ENCODE measurements at places on chromosomes 6 and 20.
A peak's percentile ranks its signal among the peaks of the same experiment; 100 is the strongest.

DNA sequence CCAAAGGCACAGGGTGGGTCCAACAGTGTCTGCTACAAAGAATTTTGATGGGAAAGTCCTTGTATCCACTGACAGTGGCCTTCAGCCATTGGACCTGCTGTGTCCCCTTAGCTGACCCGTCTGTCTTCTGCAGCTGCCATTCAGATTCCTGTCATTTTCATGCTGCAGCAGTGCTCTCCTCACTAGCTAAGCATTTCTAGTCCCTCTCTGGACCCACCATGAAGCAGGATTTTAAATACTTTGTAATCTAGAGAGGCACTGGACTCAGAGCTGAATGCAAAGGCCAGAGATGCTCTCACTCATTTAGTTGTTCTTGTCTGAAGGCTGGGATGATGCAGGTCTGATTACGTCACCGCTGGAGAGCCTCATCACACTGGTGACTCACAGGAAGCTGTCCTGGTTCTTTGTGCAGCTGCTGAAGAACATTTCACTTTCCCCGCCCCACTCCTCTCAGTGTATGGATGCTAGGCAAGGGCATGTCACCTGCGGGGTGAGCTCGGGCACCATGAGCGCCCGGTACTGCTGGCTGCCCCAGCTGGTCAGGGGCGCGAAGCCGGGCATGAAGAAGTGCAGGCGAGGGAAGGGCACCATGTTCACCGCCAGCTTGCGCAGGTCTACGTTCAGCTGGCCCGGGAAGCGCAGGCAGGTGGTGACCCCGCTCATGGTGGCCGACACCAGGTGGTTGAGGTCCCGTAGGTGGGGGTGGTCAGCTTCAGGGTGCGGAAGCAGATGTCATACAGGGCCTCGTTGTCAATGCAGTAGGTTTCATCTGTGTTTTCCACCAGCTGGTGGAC, 19.4 kb upstream of the TUBB2A start:
- peak; percentile 58 for DNase-seq

GRCh38 chr20:54092021-54092420, 21.6 kb upstream of the BCAS1 start:
- DNase-seq, result no peak

GRCh38 chr6:137362878-137363804, 131.1 kb downstream of the OLIG3 start:
- no peak for DNase-seq

DNA sequence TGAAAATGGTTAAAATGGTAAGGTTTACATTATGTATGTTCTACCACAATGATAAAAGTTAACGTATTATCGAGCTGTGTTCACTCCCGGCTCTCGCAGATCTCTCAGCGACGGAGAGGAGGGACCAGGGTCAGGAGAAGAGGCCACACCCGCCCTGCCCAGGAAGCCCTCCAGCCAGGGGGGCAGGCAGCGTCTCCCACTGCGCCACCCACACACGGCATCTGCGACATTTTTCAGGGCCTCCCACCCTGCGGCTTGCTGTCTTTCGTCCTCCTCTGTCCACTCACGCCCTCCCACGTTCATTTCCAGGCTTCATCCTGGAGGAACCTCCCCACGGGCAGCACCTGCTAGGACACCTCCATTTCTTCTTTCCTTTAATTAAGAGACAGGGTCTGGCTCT, 43.3 kb downstream of the ZBTB46 start:
- DNase-seq, result no peak

DNA sequence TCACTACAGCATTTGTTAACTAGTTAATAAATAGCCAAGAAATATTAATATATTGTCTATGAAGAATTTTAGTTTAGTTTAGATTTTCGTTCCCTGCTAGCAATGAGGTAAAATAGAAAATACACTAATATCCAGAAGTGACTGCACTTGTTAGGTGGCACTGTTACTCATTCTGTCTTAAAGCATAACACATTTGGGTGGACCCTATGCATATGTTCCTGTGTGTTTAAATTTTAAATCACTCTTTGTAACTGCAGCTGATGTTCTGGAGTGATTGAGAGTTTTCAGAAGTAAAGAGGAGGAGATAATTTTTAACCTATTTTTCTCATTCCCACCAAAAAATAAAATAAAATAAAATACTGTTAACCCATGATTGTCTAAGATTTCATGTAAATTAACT, 73.9 kb upstream of the SOX4 start:
- no peak for DNase-seq

DNA sequence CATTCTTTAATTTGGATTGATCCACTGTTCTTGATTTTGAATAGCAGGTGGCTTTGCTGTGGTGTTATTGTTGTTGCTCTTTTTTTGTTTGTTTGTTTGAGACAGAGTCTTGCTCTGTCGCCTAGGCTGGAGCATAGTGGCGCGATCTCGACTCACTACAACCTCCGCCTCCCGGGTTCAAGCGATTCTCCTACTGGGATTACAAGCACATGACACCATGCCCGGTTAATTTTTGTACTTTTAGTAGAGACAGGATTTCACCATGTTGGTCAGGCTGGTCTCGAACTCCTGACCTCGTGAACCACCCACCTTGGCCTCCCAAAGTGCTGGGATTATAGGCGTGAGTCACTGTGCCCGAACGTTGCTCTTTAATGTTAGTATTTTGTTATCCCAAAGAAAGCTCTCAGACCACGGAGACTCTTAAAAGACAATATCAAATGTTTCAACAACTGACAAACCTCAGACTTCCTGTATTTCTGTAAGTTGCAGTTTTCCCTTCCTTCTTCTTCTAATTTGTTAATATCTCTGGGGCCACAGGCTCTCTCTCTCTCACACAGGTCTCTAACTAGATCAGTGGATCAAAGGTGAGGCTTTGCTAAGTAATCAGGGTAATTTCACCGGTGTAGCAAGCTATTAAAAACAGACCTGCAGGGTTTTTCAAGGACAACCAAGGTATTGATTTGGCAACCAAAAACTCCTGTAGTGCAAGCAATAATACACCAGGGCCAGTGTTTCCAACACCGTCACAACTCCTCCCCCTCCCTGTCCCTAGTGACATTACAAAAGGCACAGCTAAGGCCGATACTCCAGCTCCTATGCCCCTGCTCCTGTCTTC, 48.8 kb upstream of the ZNF217 start:
- peak; percentile 78 for DNase-seq

GRCh38 chr6:87066449-87067333, 28.2 kb downstream of the CGA start:
- peak; percentile 79 for DNase-seq

DNA sequence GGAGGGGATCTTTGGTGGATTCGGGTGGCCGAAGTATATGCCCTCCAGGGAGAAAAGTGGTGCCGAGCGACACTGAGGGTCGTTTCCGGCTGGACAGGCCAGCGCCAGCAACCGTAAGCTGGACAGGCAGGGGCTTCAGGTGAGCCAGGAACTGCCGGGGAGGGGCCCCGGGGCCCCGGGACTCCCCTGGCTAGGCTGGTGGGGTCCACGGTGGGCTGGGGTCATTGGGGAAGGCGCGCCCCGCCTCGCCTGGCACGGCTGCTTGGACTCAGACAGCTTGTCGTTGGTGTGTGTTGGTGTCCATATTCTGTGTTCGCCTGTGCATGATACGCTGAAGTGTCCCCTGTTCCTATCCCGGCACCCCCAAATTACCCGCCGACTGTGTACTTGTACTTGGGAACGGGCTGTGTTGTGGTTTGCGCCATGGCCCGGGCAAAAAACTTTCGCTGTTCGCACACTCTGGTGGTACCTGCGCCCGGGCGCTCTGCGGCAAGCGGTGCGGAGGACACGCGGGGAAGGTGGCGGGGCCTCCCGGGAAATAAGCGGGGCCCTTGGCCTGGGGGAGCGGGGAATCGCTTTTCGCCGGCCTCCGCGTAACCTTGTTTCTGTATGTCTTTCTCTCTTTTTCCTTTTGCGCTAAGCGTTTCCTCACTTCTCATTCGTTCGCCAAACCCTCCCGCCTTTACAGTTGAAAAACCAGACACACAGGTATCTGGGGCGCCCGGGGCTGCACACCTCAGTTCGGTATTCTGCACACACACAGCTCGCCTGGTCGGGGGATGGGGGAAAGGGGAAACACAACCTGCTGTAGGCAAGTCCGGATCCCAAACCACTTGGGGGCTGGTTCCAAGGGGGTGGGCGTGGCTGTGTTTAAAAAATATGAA, 3.2 kb downstream of the GNAS start:
- DNase-seq, result no peak

GRCh38 chr6:25173951-25174474, 105.2 kb upstream of the CARMIL1 start:
- DNase-seq, result no peak

DNA sequence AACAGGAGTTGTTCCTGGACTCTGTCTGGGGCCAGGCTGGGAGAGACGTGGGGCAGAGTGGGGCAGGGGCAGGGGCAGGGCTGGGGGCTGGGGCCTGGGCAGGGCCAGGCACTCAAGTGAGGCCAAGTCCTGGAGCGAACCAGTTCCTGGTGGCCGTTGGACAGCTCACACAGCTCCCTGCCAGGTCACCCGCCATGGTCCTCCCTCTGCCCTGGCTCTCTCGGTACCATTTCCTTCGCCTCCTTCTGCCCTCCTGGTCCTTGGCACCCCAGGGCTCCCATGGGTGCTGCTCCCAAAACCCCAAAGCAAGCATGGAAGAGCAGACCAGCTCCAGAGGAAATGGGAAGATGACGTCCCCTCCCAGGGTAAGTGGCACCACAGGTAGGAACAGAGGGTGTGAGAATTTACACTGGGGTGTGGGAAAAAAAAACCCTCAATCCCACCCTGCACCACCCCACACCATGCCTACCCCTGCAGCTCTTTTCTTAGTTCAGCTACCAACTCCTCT, at the start of gene MCCD1:
TSS of gene MCCD1 (plus strand) at position 142 of the 508 bp plus-strand sequence. CDS start at position 195, 53 bp downstream.
- DNase-seq, result no peak

DNA sequence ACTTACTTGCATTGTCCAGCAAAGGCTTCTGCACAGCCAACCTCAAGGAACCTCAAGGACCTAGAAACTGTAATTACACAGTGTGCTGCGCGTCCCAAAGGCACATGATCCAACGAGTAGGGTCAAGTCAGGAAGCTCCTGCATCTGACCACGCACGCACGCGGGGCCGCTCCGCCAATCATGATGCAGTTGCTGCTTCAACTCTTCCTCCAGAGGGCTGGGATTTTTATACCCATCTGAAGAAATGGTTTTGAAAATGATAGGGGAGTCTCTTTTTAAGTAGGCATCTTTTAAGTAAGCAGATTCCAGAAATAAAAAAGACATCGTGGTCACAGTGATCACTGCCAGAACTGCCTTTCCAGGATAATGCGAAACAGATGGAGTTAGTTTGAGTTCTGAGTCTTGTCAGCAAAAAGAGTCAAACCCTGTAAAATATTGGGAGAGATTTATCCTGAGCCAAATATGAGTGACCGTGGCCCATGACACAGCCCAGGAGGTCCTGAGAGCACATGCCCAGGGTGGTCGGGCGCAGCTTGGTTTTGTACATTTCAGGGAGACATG, 34.0 kb downstream of the KIF25 start:
- no peak for DNase-seq

DNA sequence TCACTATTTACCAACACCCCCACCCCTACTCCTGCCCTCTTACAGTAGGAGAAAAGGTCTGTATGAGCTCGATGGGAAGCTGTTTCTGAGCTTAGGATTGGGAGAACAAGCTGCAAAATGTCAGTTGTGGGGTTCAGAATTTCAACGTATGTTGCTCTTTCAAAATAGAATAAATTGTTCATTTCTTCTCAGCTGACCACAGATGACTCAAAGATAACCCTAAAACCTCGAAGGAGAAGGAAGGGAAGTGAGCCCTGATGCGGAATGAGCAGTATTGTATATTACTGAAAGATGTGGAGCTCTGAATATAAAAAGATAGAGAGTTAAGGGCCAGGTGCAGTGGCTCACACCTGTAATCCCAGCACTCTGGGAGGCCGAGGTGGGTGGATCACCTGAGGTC, 35.9 kb upstream of the MYLIP start:
- DNase-seq, result no peak

GRCh38 chr20:64161356-64162238, 2.7 kb upstream of the MYT1 start:
- peak; percentile 51 for DNase-seq
